ENCODE measurements at places on chromosomes 7 and 10.

DNA sequence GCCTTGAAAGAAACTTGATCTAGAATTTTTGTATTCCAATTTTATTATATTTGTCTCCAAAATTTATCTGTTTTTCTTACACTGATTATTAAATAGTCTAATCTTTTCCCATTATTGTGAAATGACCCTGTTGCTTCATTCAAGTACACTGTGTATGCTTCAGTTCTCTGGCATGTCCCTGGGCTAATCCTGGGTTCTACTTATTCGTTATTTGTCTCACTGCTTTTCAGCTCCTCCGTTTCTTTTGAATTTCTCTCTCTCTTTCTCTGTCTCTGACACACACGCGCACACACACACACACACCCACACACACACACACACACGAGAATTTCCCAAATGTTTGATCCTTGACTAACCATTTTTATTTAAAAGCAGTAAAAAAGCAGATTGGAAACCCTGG lies 768.6 kb downstream of the NRG3 start:
- no peak for DNase-seq

GRCh38 chr10:49387071-49387470 lies 8.8 kb downstream of the DRGX start:
- DNase-seq: no peak

DNA sequence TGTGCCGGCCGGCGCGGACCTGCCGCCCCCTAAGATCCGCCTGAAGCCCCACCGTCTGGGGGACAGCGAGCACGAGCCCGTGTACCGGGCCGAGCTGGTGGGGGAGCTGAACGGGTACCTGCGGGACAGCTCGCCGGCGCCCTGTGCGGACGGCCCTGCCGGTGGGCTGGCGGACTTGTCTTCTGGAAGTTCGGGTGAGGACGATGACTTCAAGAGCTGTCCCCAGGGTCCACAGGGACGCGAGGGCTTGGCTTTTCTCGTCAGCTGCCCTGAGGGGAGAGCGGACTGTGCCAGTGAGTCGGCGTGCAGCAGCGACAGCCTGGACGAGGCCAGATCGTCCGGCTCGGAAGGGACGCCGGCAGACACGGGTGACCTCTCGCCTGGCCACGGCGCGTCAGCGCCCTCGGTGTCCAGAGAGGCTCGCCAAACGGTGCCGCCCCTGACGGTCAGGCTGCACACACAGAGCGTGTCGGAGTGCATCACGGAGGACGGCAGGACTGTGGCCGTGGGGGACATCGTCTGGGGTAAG lies 8.5 kb downstream of the PWWP2B start:
- DNase-seq: no peak

DNA sequence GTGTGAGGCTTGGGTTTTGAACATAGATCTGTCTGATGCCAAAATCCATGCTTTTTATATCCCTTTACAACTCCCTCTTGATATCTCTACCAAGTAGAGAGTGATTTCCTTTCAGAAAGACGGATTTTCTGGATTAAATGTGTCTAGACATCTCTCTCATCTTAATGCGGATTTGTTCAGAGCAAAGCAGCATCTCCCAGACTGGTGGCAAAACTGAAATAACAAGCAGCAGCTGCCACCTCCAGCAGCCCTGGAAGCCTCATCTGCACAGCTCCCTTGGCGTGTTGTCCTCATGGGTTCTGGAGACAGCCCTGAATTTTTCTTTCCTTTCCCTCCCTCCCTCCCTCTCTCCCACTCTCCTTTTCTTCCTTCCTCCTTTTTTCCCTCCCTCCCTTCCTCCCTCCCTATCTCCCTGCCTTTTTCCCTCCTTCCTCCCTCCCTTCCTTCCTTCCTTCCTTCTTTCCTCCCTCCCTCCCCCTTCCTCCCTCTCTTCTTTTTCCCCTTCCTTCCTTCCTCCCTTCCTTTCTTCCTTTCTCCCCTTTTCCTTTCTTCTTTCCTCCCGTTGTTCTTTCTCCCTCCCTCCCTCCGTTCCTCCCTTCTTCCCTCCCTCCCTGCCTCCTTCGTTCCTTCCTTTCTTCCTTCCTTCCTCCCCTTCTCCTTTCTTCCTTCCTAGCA lies 639.9 kb downstream of the TYW1 start:
- DNase-seq: no peak

GRCh38 chr10:78339251-78339650 lies 305.6 kb downstream of the RPS24 start:
- DNase-seq: no peak

DNA sequence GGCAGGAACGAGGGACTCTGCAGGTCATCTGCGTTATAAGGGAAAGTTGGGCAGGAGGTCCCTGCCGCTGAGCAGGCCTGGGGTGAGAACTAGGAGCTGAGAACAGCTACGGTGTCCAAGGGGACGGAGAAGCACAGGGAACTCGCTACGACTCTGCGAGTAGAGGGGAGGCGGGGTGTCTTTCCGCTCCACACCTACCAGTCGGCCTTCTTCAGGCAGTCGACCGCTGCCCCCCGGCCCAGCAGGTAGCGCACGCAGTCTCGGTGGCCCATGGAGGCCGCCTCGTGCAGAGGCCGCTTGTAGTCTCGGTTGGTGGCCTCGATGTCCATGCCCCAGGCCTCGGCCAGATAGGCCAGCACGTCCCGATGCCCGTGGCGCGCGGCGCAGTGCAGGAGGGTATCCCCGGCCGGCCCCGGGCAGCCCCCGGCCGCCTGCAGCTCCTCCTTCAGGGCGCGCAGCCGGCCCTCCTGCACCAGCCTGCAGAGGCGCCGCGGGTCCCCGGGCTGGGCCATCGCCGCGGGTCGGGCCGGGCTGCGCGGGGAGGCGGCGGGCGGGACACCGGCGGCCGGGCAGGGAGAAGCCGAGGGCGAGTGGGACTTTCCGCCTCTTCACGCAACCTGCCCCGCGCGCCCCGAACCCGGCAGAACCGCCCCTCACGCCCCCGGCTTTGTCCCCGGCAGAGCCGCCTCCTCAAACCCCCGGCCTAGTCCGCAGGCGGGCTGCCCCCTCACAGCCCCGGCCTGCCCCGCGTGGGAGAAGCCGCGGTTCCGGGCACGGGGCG lies 660 bp downstream of the ANKRD16 start:
- DNase-seq: peak; percentile 37

Measured in K562 (cell line).